Fibroblast of pulmonary artery (primary cell): ENCODE measurements at places on chromosomes 1 and 21.

DNA sequence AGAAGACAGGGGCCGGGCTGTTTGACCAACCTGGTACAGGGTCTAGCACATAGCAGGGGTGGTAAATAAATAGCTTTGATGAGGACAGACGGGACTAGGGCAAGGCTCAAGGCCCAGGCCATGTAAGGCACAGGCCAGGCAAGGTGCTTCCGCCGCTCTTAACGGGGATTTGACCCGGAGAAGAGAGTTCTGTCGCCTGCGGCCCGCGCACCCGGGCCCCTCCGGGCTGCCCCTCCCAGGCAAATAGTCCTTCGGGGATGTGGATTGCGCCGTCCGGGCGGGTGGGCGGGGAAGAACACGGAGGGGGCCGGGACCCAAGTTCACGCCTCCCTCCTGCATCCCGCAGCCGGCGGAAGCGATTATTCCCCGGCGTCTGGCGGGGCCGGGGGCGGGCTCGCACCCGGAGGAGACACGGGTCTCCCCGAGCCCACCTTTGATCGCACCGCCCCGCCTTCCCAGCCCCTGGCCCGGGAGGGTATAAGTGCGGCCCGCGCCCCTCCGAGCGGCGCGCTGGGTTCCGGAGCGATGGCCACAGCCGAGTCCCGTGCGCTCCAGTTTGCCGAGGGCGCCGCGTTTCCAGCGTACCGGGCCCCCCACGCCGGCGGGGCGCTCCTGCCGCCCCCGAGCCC, at the start of gene MIXL1:
MIXL1 (plus strand) TSS at position 508 of the 629 bp plus-strand sequence; CDS start at position 526, 18 bp downstream.
- DNase-seq, result no peak

DNA sequence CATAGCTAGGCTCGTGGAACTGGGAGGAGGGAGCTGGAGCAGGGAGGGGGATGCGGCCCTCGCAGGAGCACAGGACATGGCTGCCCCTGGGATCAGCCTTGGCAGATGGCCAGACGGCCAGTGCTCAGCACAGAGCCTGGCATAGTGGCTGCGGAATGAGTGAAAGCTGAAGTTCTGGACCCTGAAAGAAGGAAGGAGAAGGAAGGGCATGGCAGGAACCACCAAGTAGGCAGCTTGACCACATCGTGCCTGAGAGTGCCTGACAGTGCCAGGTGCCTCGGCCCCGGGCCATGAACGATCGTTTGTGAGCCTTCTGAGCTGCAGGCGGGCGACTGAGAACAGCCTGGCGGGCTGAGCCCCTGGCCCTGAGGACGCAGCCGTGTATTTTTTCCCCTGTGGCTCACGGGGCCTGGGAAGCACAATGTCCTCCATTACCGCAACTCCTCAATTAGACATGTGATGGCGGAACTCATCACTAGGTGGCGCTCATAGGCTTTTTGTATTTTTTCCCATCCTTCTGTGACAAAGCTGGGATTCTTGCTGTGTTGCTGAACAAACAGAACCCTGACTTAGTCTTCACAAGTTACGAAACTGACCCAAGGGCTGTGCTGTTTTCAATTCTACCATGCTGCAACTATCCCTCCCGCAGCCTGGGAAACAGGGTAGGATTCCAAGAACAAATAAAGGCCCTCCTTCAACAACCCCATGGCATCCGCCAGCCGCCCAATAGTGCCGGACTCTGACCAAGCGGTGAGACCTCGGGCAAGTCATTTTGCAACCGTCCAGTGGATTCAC, 29.9 kb upstream of the TMEM61 start:
- DNase-seq, result peak; percentile 94

GRCh38 chr1:86194491-86195034, 38.0 kb upstream of the COL24A1 start:
- no peak for DNase-seq

DNA sequence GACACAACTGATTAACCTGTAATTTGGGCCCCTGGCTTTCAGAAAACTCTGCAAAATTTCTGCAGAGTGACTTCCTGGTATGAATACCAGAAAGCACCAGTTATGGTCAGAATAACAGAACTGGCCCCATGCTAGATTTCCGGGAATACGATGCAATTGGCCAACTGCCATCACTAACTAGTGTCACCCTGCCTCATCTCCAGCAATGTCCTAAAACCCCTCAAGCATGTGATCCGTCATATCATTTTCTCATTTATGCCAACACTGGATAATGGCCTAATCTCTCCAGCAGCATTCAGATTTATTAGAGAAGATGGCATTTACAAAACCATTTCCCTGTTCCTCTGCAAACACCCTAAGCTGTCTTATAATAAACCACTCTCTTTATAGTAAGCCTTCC, 15.4 kb downstream of the KAZN start:
- DNase-seq, result no peak

- no peak for DNase-seq
These were observed 202.5 kb downstream of the C1orf94 start for GRCh38 chr1:34378968-34379856.

- DNase-seq, result no peak
These were observed 2.6 kb upstream of the NBPF3 start for GRCh38 chr1:21437341-21437640.

DNA sequence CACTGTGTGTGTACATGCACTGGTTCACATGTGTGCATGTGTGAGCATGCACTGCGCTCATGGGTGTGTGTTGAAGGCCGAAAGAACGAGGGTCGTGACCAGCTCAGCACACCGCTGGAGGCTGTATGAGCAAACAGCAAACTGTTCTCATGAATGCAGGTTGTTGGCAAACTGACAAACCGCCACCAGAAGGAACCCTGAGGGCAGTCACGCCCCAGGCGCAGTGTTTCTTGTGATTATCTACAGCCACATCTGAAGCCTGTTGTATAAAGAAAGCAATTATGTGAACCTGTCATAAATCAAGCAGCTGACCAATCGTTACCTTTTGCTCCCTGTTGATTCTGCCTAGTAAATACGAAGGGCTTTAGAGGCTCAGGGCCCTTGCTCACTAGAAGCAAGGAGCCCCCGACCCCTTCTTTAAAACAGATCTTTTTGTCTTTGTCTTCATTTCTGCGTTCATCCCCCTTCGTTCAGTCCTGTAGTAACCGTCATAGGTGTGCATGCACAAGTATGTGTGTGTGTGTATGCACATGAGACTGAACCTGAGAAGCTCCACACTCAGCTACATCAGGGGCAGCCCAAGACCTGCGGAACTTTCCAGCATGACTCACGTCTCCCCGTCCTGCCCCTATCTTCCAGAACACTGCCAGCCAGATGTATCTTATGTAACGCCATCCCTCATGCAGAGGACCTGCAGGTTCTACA, 16.8 kb upstream of the RIPK4 start:
- no peak for DNase-seq

DNA sequence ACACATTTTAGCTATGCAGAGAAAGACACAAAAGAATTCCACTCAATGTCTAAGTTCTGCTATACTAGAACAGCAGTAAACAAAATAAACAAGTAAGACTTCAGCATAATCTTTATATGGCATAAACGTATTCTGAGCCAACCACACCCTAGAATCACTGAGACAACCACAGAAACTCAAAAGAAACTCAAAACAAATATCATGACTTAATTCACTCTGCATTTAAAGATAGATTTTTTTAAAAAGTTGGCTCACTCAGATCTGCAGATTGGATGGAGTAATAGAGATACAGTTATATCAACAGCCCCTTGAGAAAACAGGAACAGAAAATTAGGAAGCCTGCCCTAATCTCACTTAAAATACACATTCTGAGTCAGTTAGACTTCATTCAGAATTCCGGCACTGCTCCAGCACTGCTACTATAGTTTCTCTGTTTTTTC, 95.0 kb downstream of the COL24A1 start:
- no peak for DNase-seq

DNA sequence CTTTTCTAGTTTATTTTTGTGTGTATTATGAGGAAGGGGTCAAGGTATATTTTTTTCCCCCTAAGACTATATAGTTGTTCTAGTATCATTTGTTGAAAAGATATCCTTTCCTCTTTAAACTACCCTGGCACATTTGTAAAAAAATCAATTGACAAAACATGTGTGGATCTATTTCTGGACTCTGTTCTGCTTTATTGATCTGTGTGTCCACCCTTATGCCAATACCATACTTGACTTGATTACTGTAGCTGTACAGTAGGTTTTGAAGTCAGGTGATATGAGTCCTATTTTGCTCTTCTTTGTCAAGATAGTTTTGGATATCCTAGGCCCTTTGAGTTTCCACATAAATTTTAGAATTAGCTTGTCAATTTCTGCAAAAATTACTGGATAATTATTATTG, 21.2 kb upstream of the SOX13 start:
- no peak for DNase-seq

- no peak for DNase-seq
These were observed 140.8 kb downstream of the KAZN start for GRCh38 chr1:14739082-14739832.

DNA sequence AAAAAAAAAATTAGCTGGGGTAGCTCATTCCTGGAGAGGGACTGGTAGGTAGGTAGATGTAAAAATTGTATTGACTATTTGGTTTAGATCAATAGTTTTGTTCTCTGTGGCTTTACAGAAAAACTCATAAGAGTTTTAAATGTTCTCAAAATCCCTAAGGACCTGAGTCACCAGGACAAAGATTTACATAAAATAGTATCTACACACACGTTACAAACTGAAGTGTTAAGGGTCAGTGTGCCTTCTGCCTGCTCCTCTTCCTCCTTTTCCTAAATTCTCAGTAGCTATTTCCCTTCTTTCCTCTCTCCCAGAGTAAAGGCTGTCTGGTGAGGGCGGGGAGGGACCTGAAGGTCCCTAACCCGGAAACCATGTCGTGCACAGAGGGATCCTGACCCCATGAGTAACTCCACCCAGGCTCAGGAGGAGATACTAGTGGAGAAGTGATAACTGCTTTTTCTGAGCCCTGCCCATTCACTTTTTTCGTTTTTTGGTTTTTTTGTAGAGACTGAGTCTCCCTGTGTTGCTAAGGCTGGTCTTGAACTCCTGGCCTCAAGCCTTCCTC, 8.1 kb downstream of the PLEKHM2 start:
- no peak for DNase-seq

DNA sequence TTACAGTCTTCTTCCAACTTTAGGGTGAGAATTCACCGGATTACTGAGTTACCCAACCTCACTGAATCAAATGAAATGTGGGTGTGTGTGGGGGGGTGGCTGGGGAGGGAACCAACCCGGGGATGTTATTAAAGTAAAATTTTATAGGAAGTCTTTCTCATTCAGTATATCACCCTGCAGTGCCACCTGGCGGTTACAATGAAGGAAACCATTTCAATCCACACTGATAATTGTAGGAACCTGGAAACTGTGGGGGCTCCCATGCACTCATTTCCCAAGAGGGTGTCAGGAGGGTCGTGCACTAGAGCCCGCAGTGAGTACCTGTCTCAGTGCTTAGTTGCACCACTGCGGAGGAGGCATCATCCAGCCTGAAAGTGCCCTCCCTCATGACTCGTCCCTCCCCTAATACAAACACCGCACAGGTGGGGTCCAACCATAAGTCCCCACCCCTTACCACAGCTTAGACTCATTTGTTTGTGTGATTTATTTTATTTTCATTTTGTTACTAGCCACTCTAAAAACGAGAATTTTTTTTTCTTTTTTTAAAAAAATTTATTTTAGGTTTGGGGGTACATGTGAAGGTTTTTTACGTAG, 29.1 kb upstream of the IGSF5 start:
- peak; percentile 54 for DNase-seq

- DNase-seq, result peak; percentile 26
These were observed 1.0 kb downstream of the DDAH1 start for GRCh38 chr1:85463731-85464496.

GRCh38 chr1:192530254-192530653, 45.3 kb upstream of the RGS1 start:
- peak; percentile 57 for DNase-seq

DNA sequence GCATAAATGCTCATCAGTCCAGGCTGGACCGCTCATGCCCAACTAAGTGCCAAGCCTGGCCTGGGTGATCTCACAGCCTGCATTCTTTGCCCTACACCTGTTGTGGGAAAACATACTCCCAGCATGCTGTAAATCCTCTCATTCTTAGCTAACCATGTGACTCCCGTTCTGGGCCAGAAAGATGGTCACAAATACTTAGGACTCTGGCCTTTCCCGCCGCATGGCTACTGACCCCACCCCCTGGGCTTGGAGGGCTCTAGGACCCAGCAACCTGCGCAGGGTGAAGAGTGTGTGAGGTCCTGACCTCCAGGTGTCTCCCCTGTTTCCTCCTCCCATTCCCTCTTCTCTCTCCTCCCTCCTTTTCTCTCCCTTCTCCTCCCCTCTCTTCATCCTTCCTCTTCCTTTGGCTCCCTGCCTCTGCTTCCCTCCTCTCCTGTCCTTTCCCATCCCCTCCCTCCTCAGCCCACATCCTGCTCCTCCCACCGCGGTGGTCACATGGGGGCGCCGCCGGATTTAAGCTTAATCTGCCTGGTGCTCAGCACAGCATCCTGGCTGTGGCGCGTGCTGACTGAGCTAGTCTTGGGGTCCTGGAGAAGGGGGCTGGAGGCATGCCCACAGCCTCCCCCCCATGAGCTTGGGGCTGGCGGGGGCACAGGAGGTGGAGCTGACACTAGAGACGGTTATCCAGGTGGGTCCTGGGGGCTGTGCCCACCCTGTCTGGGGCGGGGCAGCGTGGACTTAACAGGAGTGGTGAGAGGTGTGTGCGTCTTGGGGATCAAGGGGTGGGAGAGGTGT, at the start of gene CROCC:
CROCC (plus strand) TSS at position 541 of the 795 bp plus-strand sequence; CDS start at position 629, 88 bp downstream.
- DNase-seq, result peak; percentile 55

- peak; percentile 93 for DNase-seq
These were observed 40.9 kb upstream of the SLC6A9 start for GRCh38 chr1:44072204-44072603.

GRCh38 chr1:3906672-3907020, 6.6 kb upstream of the C1orf174 start:
- no peak for DNase-seq

DNA sequence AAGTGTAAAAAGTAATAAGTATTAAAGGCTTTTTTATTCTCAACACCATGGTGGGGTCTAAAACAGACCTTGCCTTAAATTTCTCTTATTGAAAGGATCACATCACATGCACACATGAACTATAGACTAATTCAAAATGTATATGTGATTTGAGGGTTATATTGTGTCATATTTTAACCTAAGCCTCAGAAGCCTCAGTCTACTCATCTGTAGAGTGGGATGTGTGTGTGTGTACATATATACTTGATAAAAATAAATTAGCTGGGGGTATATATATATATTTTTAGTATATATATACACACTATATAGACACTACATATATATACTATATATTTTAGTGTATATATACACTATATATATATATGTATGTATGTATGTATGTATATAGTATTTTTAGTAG, 58.8 kb downstream of the KCTD3 start:
- DNase-seq, result no peak

- peak; percentile 46 for DNase-seq
These were observed 98.6 kb upstream of the LPGAT1 start for GRCh38 chr1:211928993-211929637.
